ENCODE measurements at places on chromosomes 4 and X. TPM values are rescaled to one million over a fixed set of nuclear protein-coding genes. Genes with fewer than 3 reads are reported as not detected.

DNA sequence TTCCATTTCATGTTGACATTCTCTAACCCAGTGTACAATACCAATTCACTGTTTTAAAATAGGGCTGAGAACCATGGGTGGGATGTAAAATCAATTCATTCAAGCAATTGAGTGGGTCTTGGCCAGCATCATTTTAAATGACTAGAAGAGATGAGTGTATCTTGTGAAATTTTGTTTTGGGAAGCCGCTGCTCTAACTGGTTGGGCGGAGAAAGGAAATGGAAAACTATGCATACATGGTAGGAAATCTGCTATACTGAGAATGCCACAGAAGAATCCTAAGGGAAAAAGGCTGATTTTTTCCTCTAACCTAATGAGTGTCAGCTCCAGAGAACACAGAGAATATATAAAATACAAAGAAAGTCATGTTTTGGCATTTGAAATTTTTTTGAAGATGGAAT lies 54.8 kb upstream of the DCLK2 start:
- DNase-seq = no peak

- no peak for DNase-seq
These were observed 63.7 kb downstream of the HMGB2 start for GRCh38 chr4:173270312-173271027.

DNA sequence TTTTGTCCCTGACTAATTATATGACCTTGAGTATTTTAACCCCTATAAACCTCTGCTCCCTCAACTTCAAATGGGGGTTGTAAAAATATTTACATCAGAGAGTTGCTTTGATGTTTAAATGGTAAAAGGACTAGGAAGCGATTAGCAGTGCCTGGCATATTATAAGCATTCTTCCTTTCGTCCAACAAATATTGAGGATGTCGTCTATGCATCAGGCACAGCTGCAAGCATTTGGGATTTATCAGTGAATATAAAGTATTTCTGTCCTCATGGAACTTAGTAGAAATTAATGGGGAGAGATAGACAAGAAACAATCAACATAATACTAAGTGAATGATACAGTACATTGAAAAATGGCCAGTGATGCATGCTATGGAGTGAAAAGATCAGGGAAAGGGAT lies 115.5 kb upstream of the EDNRA start:
- DNase-seq = no peak

- no peak for DNase-seq
These were observed 3.0 kb downstream of the ATP11C start for GRCh38 chrX:139929876-139930275.

- no peak for DNase-seq
These were observed 85.1 kb downstream of the GNL3L start for GRCh38 chrX:54615109-54615508.

DNA sequence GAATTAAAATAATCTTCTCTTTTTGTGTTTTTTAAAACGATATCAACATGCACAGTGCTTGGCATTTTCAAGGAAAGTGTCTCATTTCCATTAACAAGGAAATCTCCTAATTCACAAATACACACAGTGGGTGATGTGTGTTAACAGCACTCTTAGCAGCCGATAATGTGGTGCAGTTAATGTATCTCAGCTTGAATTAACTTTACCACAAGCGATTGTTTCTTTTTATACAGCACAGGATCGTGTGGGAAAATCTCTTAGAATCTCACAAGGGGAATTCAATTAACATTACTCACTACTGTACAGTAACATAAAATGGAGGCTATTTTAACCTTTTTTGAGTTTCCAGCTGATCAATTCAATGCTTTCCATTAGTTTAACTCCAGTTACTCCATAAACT lies 1841.9 kb downstream of the STIM2 start:
- no peak for DNase-seq

DNA sequence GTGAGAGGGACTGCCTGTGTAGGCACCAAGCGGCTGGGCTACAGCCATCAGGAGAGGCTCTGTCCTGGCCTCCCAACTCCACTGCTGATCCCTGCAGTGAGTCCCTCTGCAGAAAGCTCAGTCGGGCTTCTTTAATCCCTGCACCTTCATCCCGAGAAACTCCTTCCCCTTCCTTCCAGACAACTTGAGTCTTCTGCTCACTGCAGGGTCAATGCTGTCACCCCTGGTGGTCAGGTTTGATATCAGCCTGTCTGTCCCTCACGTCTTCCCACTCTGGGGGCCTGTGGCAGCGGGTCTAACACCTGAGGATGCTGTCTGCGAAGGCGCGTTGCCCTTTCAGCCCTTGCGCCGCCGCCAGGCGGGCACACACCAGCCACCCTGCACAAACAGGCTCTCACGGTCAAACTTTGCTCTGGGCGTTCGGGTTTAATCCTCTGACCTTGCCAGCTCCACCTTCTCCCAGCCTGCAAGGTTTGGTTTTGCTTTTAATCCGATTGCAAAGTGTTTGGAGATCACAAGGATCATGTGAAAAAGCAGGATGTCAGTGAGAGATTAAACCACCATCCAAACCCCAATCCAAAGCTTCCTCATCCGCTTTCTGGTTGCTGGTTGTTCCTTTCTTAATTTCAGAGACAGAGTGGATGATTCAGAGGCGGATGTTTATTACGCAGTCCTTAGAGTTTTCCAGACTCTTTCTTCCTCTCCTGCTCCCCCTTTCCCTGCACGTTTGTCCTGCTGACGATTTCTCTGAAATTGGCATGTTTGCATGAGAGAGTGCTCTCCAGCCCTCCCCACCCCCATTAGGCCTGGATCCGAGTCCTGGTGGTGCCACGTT lies 74.8 kb upstream of the SLC34A2 start:
- DNase-seq = no peak

Gene CNKSR2
- 2.2 TPM for total RNA-seq

Gene FAT4
- 3.9 TPM for total RNA-seq

Gene FAM47E
- total RNA-seq = 3.3 TPM

Gene GRXCR1
- not detected for total RNA-seq

Gene TSPYL2
- total RNA-seq = 4.8 TPM

Gene EDA2R
- 0.15 TPM for total RNA-seq

Gene DACH2
- total RNA-seq = not detected

Measured in left lobe of liver (tissue), 2 donors.